Aorta (tissue), 5 donors: ENCODE measurements at places on chromosomes 6 and 20. TPM values are rescaled to one million over a fixed set of nuclear protein-coding genes. Genes with fewer than 3 reads are reported as not detected.

DLK2 gene
- total RNA-seq = not detected

CCN2 gene
- total RNA-seq = 588 TPM

SLC17A1 gene
- total RNA-seq = not detected

ID4 gene
- 85.1 TPM for total RNA-seq

EBF4 gene
- total RNA-seq = 16.7 TPM

EGFL8 gene
- total RNA-seq = 20.7 TPM

GRCh38 chr6:70124443-70124842 lies 178.4 kb downstream of the COL9A1 start:
- H3K36me3 ChIP-seq = no peaks in the 10 kb centered on the region
- no peak overlapping the region for H3K4me3 ChIP-seq
- H3K27me3 ChIP-seq = no peaks in the 10 kb centered on the region
- no peaks in the 10 kb centered on the region for H3K4me1 ChIP-seq

DNA sequence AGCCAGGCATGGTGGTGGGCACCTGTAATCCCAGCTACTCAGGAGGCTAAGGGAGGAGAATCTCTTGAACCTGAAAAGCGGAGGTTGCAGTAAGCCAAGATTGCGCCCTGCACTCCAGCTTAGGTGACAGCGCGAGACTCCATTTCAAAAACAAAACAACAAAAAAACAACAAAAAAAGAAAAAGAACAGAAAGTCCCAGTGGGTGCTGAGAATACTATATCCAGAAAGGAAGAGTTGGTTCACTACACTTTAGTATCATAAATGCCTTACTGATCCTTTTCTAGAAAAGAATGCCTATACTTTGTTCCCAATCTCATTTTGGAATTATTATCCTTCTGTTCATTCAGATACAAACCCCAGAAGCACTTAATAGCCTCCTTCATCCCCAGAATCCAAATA lies 20.9 kb upstream of the ADGRG6 start:
- H3K36me3 ChIP-seq = no peaks in the 10 kb centered on the region
- DNase-seq = no peak

DNA sequence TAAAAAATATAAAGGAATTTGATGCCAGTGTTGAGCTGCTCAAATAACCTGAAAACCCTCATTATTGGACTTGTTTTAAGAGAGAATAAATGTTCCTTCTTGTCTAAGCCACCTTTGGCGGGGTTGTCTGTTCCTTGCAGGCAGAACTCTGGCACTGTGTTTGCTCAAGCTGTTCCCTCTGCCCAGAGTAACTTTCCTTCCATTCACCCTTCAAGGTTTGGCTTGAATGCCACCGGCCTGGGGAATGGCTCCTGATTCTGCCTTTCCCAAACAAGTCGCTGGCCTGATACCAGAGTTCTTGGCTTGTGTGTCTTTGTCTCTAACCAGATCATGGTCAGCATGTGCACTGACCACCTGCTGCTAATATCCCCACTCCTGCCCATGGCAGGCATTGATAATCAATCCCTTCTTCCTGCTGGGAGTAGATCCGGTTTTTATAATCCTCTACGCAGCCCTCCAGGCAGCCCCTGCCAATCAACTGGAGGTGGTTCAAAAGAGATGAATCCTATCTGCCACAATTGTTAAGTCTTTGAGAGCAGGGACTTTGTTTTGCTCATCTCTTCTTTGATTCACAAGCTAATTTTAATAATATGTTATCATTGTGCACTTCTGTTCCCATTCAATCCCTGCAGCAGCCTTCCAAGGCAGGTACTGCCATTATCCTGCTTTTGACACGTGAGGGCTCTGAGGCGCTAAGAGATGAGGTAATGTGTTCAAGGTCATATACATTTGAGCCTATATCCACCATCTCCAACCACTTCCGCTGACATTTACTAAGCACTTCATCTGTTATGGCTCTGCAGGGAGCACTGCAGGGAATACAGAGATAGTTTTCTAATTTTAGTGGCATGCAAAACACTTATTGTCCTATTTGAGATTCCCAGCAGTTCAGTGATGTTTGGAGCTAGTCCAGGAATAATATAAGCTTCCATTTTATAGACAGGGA lies 3.1 kb upstream of the CCM2L start:
- no peak for DNase-seq
- no peaks in the 10 kb centered on the region for H3K36me3 ChIP-seq
- H3K4me1 ChIP-seq = no peaks in the 10 kb centered on the region

GRCh38 chr6:122714059-122714458 lies 65.5 kb upstream of the FABP7 start:
- no peak overlapping the region for H3K4me3 ChIP-seq
- H3K27me3 ChIP-seq = no peaks in the 10 kb centered on the region
- no peaks in the 10 kb centered on the region for H3K4me1 ChIP-seq
- H3K36me3 ChIP-seq = no peaks in the 10 kb centered on the region
- no peak for DNase-seq

DNA sequence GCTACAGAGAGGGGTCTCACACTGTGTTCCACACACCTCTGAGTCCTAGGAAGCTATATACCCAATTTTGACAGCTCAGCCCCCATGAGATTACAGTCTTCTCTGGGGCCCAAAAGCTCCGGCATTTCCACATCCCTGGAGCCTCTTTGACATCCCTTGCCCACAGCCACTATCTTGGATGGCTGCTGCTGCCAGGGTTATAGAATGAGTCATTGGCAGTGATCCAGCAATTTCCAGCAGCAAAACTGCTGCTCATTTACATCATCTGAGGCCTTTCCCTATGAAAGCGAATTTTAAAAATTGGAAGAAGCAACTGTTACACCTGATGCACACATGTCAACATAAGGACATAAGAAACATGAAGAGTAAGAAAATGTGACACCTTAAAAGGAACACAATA lies 590.7 kb downstream of the MEI4 start:
- no peaks in the 10 kb centered on the region for H3K36me3 ChIP-seq
- no peak overlapping the region for H3K4me3 ChIP-seq
- no peaks in the 10 kb centered on the region for H3K4me1 ChIP-seq
- H3K27me3 ChIP-seq = no peaks in the 10 kb centered on the region
- H3K27ac ChIP-seq = no peak overlapping the region

- no peaks in the 10 kb centered on the region for H3K36me3 ChIP-seq
- H3K27ac ChIP-seq = no peak overlapping the region
- no peak overlapping the region for H3K4me3 ChIP-seq
- no peak for DNase-seq
These were observed 71.3 kb upstream of the FYN start for GRCh38 chr6:111944541-111944940.

DNA sequence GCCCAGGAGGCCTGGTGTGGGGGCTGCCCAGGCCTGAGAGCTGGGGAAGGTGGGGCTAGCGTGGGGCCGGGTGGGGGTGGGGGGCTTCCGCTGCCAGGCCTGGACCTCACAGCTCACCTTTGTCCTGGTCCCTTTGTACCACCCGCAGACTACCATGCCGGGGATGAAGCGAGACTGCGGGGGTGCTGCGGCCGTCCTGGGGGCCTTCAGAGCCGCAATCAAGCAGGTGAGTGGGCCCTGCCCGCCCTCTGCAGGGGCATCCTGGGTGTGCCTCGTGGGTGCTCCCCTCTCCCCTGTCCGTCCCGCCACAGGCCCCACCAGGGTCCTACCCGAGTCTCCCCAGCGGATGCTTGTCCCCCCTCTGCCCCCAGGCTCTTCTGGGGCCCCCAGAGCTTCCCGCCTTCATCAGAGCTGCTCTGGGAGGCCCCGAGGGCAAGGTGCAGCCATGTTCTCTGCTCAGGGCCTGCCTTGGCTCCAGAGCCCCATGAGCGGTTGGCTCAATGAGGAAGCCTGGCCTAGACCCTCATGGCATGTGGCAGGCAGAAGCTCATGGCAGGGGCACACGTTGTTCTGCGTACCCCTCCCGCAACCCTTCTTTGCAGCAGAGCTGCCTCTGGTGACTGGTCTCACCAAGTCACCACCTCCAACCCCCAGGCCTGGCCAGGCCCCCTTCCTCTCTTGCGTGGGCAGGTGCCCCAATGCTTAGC lies 14.5 kb downstream of the NPEPL1 start:
- H3K4me3 ChIP-seq = no peak overlapping the region
- H3K27me3 ChIP-seq = no peaks in the 10 kb centered on the region
- H3K27ac ChIP-seq = no peak overlapping the region
- DNase-seq = peak; percentile 63
- no peaks in the 10 kb centered on the region for H3K36me3 ChIP-seq

GRCh38 chr6:105781915-105782314 lies 304.2 kb upstream of the PRDM1 start:
- H3K27me3 ChIP-seq = no peaks in the 10 kb centered on the region
- no peaks in the 10 kb centered on the region for H3K36me3 ChIP-seq
- H3K4me1 ChIP-seq = no peaks in the 10 kb centered on the region
- no peak for DNase-seq
- H3K27ac ChIP-seq = no peak overlapping the region

DNA sequence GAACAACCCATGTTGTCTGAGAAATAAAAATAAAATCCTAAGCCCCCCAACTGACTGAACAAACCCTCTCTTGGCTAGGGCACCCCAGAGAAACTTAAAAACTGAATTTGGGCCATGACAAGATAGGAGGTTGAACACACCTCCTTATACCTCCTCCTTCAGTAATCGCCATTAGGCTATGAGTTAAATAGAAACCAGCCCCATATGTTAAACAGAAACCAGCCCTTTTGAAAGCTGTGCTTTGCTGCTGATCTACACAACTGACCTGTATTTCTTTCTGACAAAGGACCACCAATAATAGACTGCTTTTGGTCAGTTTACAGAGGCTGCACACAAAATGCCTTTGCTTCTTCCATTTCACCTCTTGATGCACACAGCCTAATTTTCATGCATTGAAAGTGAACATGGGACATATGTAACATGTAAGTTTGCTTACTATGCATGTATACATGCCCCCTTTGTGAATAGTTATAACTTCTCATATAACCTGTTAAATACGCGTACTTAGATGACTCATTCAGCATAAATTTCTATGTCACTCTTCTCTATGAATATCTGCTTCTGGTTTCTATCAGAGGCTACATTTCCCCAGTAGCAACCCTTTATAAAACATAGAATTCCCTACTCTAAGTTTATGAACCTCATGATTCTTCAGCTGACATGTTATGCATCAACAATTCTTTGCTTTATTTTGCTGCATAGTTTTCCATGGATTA lies 462.9 kb downstream of the COL12A1 start:
- DNase-seq = no peak
- no peaks in the 10 kb centered on the region for H3K27me3 ChIP-seq
- H3K36me3 ChIP-seq = no peaks in the 10 kb centered on the region
- no peak overlapping the region for H3K27ac ChIP-seq

DNA sequence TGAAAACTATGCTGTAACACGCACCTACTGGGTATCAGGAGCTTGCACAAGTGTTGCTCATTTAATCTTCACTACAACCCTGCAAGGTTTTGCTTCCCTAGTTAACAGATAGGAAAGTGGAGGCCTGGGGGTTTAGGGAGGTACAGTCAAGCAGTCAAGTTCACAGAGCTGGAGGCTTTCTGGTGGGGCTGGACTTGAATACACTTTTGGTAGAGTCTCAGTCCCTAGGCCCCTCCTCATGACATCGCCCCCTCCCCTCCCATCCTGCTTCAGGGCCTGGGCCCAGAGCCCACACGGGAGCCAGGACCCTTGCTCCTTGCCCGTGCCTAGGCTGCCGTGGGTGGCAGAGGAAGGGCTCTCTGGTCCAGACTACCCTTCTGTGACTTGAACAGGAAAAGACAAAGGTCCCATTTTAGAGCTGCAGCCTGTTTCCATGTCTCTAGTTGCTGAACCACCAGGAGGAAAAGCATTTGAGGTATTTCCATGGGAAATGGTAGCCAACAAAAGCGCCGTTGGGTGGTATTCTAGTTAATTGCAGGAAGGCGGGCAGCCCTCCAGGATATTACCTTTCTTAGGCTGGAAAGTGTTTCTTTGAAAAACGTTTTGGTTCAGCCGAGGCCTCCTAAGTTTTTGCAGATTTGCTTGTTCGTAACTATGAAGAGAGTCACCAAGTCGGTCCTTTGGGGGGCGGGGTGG lies 84.9 kb downstream of the CDC5L start:
- H3K4me1 ChIP-seq = no peaks in the 10 kb centered on the region
- no peak overlapping the region for H3K4me3 ChIP-seq
- H3K27me3 ChIP-seq = no peaks in the 10 kb centered on the region
- no peak for DNase-seq

- no peak overlapping the region for H3K27ac ChIP-seq
- no peaks in the 10 kb centered on the region for H3K4me1 ChIP-seq
- no peak overlapping the region for H3K4me3 ChIP-seq
- H3K27me3 ChIP-seq = no peaks in the 10 kb centered on the region
- no peak for DNase-seq
- no peaks in the 10 kb centered on the region for H3K36me3 ChIP-seq
These were observed 72.8 kb upstream of the SPTLC3 start for GRCh38 chr20:12936020-12936419.

DNA sequence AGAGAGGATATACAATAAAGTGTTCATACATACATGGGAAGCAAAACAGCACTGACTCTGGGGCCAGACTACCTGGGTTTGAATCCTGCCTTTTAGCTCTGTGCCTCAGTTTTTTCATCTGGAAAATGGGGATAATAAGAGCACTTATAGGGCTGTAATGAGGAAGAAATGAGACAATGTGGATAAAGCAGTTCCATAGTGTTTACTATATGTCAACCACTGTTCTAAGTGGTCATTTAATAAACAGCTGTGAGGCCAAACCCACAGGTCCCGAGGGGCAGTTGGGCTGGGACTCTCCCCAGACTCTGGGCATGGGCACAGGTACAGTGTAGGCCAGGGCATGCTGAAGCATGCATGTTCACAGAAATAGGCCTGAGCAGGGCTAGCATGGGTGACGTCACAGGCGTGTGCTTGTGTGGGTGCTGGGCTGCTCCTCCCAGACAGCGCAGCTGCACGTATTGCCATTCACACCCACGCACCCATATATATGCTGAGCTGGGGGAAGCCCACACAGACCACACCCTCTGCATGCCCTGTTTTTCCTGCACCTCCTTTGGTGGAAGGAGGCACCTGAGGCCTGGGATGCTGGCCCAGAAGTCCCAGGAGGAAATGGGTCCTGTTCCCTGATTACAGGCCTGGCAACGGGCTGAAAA lies 3.5 kb upstream of the PLCG1 start:
- H3K4me3 ChIP-seq = no peak overlapping the region
- H3K36me3 ChIP-seq = no peaks in the 10 kb centered on the region
- no peaks in the 10 kb centered on the region for H3K27me3 ChIP-seq
- no peak for DNase-seq
- H3K4me1 ChIP-seq = no peaks in the 10 kb centered on the region

- no peaks in the 10 kb centered on the region for H3K27me3 ChIP-seq
- H3K4me3 ChIP-seq = no peak overlapping the region
- DNase-seq = no peak
- H3K36me3 ChIP-seq = no peaks in the 10 kb centered on the region
- no peaks in the 10 kb centered on the region for H3K4me1 ChIP-seq
- H3K27ac ChIP-seq = no peak overlapping the region
These were observed 34.3 kb downstream of the PRSS35 start for GRCh38 chr6:83546636-83547035.

GRCh38 chr6:89694428-89694827 lies 55.9 kb upstream of the LYRM2 start:
- peaks cover 3% of the 10 kb centered on the region for H3K36me3 ChIP-seq
- no peak overlapping the region for H3K4me3 ChIP-seq
- DNase-seq = no peak
- no peaks in the 10 kb centered on the region for H3K4me1 ChIP-seq
- no peak overlapping the region for H3K27ac ChIP-seq

DNA sequence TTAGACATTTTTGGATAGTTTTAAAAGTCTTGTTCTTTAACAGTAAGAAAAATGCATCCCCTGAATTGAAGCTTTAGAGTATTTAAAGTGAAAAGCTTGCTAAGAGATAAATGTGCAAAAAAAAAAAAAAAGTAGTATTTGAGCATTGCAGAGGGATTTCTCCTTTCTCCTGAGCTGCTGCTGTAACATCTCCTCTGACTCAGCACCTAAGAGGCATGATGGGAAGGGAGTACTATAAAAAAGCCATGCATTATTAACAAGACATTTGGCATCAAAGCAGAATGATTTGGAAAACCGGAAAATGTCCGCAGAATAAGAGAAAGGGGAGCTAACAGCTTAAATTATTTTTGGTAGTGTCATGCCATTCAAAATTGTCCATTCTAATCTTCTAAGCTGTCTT lies 27.9 kb downstream of the B4GALT5 start:
- H3K27ac ChIP-seq = no peak overlapping the region
- H3K36me3 ChIP-seq = no peaks in the 10 kb centered on the region
- H3K27me3 ChIP-seq = no peaks in the 10 kb centered on the region
- H3K4me1 ChIP-seq = peaks cover 6% of the 10 kb centered on the region
